CD4-positive, alpha-beta T cell treated with Interleukin-21 for 1 hour (primary cell): ENCODE measurements at places on chromosomes 12 and 14.

DNA sequence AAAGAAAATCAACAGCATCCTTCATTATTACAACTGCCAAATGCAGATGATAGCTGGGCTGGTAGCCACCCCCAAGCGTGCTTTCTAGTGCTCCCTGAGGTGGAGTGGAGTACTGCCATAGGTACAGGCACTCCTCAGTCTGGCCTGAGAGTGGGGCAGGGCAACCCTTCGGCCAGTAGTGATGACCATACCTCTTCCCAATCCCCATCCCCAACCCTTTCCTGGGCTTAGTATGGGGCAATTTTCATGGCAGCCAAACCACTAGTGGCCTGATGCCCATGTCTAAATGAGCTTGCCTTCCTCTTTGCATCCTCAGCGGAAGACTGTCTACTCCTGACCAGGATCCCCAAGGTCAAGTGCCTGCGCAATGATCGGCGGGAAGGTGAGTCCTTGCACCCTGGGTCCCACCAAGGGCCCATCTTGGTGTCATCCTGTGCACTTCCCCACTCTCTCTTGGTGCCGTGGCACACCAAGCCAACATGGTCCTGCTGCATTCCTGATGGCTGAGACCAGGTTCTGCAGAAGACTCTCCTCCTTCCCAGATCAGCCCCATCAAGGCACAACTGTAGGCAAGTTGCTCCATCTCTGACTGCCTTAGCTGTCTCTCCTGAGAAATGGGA is 65.8 kb downstream of the GALNT16 start:
- no peak for DNase-seq

GRCh38 chr14:38394767-38395166 is 138.9 kb upstream of the CLEC14A start:
- no peak for DNase-seq

DNA sequence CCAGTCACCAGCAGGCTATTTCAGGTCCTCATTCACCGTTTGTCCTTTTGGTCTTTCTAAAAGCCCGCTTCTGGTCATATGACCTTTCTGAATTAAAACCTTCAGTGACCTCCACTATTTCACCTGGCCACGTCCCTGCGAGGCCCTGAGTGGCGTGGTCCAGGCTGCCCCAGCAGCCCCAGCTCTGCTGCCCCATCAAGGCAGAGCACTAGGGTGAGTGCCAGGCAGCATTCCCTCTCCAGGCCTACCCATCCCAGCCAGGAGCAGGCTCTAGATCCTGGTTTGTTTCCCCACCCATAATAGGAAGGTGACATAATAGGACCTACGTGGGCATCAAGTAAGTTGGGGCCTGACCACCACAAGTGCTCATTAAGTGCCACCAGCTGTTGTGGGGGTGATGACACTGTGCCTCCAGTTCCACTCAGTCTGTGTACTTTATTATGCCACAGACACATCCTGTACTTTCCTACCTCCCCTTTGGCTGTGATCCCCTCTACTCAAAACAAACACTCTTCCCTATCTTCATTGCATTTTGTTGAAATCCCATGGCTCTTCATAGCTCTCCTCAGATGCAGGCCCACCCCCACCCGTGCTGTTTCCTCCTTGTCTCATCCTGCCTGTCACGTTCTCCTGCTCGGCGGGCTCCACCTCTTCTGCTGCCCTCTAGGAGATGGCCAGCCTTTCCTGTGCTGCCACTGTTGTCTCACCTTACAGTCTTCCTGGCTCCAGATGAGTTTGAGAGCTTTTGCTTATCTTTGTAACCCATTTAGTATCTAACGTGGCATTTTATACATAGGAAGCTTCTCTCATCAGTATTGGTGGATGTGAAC is 21.4 kb downstream of the CKB start:
- DNase-seq = no peak

DNA sequence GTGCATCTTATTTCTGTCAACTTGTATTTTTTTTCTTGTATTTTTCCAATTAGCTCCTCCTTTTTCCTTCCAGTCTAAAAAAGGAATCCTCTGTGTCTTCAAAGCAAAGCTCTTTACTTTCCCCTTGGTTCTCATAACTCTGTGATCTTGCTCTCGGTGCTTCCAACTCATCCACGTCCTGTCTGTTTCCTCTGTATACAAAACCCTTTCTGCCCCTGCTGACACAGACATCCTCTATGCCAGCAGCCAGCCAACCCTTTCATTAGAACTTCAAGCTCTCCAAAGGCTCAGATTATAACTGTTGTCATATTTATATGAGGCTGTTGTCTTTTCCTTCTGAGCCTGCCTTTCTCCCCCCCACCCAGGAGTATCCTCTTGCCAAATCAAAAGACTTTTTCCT is 32.4 kb downstream of the OAS2 start:
- DNase-seq = no peak

- DNase-seq = no peak
Observed at GRCh38 chr14:76713121-76713520, 48.1 kb upstream of the VASH1 start.
